ENCODE measurements at places on chromosomes 2 and 18. TPM values are rescaled to one million over a fixed set of nuclear protein-coding genes. Genes with fewer than 3 reads are reported as not detected.

Gene SERPINB13
- not detected for total RNA-seq

Gene KCNE4
- 5.0 TPM for total RNA-seq

Gene ABCB11
- total RNA-seq, result not detected

Gene CAPN14
- total RNA-seq, result not detected

Gene DSC3
- total RNA-seq, result 1.4 TPM

Gene SUCLG1
- total RNA-seq, result 62.1 TPM

Gene ZNF804A
- total RNA-seq, result 4.2 TPM

Gene SCN9A
- total RNA-seq, result 1.0 TPM

Gene PRKAG3
- total RNA-seq, result 0.40 TPM

Gene TRIB2
- total RNA-seq, result 48.5 TPM

Gene ARHGAP25
- total RNA-seq, result 1.4 TPM

Gene NDUFV2
- total RNA-seq, result 147 TPM

Gene SIX3
- not detected for total RNA-seq

Gene TAF4B
- total RNA-seq, result 3.0 TPM

Gene TSPYL6
- not detected for total RNA-seq

Gene LOXHD1
- not detected for total RNA-seq

Gene KCNG2
- total RNA-seq, result 4.7 TPM

Gene POU3F3
- total RNA-seq, result 0.39 TPM

Gene GPR35
- total RNA-seq, result not detected

Gene HOXD12
- not detected for total RNA-seq

Gene SERPINB5
- total RNA-seq, result 1.8 TPM

Gene IL1RL1
- 108 TPM for total RNA-seq

Gene NMUR1
- not detected for total RNA-seq

Gene MYL1
- total RNA-seq, result not detected

Gene ANTXR1
- total RNA-seq, result 98.2 TPM

Gene KIF5C
- total RNA-seq, result 0.24 TPM

Gene PTH2R
- total RNA-seq, result not detected

Gene PROM2
- total RNA-seq, result 1.0 TPM

Gene COL6A3
- 2,045 TPM for total RNA-seq

Gene WDPCP
- 2.6 TPM for total RNA-seq

Gene CTNNA2
- total RNA-seq, result not detected

Gene MSTN
- not detected for total RNA-seq

Gene DIPK1C
- total RNA-seq, result not detected

Gene HDAC4
- total RNA-seq, result 14.1 TPM

Gene SPR
- 12.8 TPM for total RNA-seq

Gene REG1B
- total RNA-seq, result not detected

Gene LYG1
- not detected for total RNA-seq
